Transverse colon (tissue), 4 donors: ENCODE measurements at places on chromosomes 13 and 19. TPM values are rescaled to one million over a fixed set of nuclear protein-coding genes. Genes with fewer than 3 reads are reported as not detected.

- no peak for DNase-seq
Measured at GRCh38 chr13:112348642-112349345, 27.4 kb upstream of the SPACA7 start.

GRCh38 chr13:65400702-65401101 is 1829.4 kb downstream of the PCDH9 start:
- DNase-seq = no peak

C3 gene
- 50.1 TPM for total RNA-seq

- DNase-seq = no peak
Measured at GRCh38 chr13:79374578-79374977, 31.5 kb downstream of the RBM26 start.

ZGLP1 gene
- 1.9 TPM for total RNA-seq

C19orf85 gene
- total RNA-seq = not detected

GRCh38 chr19:46925548-46925950 is 64.8 kb downstream of the ARHGAP35 start:
- peak; percentile 51 for DNase-seq

NLRP9 gene
- not detected for total RNA-seq

YJU2 gene
- total RNA-seq = 9.6 TPM

- peak; percentile 62 for DNase-seq
Measured at GRCh38 chr19:18437491-18438330, at the start of gene ISYNA1. ISYNA1 (minus strand) TSS chr19:18438133; CDS start chr19:18437979, 154 bp downstream.

CYP2B6 gene
- total RNA-seq = 1.4 TPM
